ENCODE measurements at places on chromosomes 2 and 18.

GRCh38 chr2:216082805-216083204 is 1.1 kb downstream of the TMEM169 start:
- DNase-seq, result no peak

GRCh38 chr18:48946329-48946835 is 4.4 kb downstream of the SMAD7 start:
- DNase-seq, result no peak

- DNase-seq, result no peak
Observed at GRCh38 chr18:48238206-48238605, 171.0 kb downstream of the ZBTB7C start.

DNA sequence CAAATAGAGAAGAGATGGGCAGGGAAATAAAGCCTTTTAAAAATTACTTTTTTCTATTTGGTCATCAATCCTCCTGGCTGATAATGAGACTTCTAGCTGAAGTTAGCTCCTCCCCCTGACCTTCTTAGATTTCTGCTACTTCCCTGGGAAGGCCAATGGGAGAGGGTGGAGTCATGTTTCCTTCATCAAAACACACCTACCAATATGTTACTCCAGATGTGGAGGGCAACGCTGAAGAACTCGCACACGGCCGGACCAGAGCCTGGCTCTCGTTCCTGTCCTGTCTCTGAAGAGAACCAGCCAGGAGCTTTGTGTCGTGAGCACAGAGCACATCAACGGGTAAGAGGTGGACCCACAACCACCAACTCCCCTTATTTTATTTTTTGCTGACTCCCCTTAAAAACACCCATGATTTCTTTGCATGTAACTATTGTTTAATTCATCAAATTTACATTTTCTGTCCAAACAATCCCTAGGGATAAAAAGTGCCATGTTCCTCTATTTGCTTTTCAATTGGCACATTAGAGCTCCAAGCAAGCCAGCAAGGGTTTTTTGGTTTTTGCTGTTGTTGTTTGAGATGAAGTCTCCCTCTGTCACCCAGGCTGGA is 94.9 kb downstream of the ADD2 start:
- DNase-seq, result no peak

GRCh38 chr2:63051042-63051794 is 588 bp downstream of the OTX1 start:
- no peak for DNase-seq

DNA sequence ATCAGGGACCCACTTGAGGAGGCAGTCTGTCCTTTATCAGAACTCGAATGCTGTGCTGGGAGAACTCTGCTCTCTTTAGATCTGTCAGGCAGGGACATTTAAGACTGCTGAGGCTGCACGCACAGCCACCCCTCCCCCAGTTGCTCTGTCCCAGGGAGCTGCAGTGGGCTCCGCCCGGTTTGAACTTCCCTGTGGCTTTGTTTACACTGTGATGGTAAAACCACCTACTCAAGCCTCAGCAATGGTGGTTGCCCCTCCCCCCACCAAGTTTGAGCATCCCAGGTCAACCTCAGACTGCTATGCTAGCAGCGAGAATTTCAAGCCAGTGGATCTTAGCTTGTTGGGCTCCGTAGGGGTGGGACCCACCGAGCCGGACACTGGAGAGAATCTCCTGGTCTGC is 11.8 kb upstream of the LHCGR start:
- DNase-seq, result no peak

GRCh38 chr2:1192121-1192520 is 221.1 kb upstream of the TPO start:
- DNase-seq, result no peak

DNA sequence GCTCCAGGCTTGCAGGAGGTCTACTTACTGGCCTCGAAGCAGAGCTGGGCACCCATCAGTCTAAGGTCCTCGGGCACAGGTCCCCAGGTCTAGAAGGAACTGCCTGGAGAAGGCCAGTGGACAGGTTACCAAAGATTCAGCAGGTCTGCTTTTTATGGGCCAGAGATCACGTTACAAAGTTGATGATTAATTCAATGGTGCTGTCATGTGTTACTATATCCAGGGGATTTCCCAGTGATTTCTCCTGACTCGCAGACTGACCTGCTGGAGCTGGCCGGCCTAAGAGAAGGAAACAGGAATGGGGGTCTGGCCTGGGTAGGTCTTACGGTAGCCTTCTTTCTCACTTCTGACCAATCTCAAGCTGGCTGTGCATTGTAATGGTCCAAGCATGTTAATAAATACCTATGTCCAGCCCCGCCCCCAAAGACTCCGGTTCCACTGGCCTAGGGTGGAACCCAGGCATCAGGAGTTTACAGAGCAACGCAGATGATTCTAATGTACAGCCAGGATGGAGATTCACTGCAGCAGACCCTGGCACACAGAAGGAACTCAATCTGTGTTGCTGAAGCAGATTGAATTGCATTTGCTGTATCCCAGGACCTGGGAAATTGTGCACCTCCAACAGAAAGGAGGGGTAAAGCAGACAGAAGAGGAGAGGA is at the start of gene NEURL3:
NEURL3 (minus strand) TSS at position 127 of the 659 bp plus-strand sequence; CDS start at position 56, 71 bp downstream.
- DNase-seq, result no peak

GRCh38 chr2:55452879-55453278 is 33.2 kb upstream of the CCDC88A start:
- no peak for DNase-seq

DNA sequence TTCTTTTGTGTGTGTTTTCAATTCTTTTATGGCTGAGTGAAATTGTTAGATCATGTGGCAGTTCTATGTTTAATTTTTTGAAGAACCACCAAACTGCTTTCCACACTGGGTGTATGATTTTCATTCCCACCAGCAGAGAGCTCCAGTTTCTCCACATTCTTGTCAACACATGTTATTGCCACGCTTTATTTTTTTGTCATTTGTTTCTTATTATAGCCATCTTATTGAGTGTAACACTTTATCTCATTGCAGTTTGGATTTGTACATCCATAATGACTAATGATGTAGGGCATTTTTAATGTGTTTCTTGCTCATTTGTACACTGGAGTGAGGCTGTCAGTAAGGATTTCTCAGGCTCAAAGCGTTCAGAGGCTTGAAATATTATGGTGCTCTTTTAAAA is 184.2 kb downstream of the PIEZO2 start:
- no peak for DNase-seq

- DNase-seq, result no peak
Observed at GRCh38 chr2:145423809-145424208, 903.9 kb upstream of the ZEB2 start.

DNA sequence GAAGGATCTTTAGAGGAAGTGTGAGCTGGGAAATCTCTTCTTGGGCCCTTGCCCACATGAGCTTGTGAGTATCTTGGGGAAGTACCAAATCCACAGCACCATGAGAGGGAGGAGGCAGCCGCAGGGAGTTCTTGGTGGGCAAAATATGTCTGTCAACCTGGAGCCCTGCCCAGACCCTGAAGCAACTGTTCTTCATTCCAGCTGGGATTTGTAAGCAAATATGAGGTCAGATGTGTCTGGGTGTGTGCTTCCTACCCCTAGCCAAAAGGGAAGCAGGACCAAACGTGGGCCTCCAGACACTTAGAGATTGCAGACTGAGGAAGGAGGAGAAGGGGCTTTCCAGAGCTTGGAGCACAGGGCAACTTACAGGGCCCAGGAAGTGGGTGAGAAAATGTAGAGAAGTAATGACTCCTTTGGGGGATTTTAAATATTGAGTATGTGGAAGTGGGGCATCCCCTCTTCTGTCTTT is 41.9 kb downstream of the TMEM247 start:
- DNase-seq, result no peak

All from renal cortex interstitium (tissue), 15 donors.